ENCODE measurements at places on chromosomes 2 and 18.

DNA sequence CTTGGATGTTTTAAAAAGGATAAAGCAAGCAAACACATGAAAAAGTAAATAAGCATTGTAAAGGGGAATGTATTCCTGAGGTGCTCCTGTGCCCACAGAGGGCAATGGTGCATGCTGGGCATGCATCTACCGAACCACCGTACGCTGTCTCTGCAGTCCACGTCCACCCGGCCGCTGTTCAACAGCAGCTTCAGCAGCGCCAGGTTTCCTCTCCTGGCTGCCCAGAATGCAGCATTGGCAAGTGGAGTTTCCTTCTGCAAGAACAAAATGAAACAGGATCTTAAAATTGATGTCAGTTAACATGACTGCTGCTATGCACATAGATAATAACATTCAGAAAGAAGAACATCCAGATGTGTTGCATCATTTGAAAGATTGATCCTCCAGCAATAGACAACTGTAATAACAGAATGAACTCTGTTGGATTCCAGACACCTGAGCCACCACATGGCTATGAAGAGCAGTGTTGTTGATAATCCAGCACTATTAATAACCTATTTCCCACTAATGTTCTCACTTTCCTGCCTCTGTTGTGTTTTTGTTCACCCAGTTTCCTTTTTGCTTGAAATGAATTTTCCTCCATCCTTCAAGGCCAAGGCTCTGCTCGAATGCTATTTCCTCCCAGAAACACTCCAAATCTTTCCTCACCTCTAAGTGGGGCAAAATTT is 13.6 kb downstream of the ANKRD29 start:
- DNase-seq, result no peak

GRCh38 chr18:40576507-40577115 is 1378.4 kb upstream of the PIK3C3 start:
- DNase-seq, result no peak

GRCh38 chr2:188292348-188293239 is 920 bp downstream of the GULP1 start:
- DNase-seq, result no peak

DNA sequence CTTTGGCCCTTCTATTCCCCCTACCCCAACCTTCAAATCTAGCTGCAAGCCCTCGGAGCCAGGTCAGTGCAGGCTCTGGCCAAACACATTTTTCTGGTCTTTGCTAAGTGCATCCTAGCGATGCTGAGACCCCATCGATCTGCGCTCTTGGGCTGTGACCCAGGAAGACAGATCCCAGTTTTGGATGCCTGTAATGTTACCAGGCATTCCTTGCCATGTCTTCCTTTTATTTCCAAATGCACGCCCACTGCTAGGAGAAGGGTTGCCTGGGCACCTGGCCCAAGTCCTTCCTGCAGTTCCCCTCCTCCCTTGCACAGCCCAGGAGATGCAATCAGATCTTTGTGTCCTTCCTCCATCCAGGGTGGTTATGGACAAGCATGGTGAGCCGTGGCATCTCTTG is 124.6 kb downstream of the TPGS2 start:
- no peak for DNase-seq

DNA sequence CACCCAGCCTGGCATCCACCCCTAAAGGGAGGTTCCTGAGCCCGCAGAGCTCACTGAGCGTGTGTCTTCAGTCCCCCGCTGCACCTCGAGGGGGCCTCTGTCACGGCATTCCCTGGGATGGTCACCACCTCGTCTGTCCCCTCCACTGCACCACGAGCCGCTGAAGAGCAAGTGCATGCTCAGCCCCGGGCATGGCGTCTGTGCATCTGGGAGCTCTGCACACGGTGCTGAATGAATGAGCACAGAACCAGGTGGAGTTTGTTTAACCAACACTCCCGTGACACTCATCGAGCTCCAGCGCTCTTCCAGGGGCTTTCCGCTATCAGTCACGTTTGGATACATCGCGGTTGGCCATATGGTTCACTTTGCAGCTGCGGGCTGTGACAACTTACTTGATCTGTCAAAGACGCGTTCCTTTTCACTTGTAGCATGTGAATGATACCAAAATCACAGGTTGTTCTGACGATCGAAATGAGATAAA is 9.2 kb downstream of the ALLC start:
- DNase-seq, result no peak

DNA sequence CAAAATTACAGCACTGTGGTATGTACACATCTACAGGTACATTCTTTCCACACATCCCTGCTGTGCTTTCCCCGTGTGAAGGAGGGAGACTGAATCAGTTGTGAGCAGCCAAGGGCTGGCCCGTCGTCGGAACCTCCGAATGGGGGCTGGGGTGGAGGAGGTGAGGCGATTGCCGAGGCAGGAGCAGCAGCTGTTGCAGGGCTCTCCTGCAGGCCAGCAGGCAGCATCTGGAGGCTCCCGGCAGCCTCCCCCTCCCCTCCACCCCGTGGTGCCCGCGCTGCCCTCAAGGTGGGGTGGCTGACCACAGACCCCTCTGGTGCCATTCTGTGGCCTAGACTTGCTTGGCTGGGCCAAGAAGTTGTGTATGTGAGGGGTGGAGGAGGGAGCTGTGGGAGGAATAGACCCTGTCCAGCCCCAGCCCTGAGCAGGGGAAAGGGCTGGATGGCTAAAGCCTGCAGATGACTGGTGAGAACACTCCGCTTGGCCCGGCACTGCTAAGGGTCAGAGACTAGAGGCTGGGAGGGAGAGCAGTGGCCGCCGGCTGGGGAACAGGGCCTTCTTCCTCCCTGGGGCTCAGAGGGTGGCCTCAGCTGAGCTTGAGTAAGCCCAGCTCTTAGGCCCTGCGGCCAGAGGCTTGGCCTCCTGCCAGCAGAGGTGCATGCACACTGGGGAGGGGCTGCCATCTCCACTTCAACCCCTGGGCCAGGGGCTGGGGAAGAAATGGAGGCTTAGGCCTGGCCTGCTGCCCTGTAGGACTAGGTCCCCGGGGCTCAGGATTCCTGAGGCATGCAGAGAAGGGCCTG is 7.6 kb downstream of the STAMBP start:
- no peak for DNase-seq

GRCh38 chr18:23484561-23485182 is 18.6 kb upstream of the RMC1 start:
- DNase-seq, result no peak

DNA sequence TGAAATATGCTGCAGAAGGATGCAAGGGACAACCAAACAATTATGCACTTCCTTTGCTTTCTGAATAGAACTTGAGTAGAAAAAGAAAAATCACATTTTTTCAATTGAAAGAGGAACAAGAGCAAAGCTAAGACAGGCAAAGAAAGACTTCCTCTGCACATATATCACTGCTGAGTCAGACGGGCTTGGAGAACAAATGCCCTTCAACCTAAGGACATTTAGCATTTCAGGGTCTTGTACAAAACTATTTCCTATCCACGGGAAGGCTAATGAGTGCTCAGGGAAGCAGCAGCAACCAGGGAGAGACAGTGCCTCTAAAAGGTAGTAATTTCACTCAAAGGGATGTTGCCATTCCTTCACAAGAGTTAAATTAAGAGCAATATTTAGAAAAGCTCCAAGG is 570.0 kb upstream of the GCFC2 start:
- no peak for DNase-seq

DNA sequence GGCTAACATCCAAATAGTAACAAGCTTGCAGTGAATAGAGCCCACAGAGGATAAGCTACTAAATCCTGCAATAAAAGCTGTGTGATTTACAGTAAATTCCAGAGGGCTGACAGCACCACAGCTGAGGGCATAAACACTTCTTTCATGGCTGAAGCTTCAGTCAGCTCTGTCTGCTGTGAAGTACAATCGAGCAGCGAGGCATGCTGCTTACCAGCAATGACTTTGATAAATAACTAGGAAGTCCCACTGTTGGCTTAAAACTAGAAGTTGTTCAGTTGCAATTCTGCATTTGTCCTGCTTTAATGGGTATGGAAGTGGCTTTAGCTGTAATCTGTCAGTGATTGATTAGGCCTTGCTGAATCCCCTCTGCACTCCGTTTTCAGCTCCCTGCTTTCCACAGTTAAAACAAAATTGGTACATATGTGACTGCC is 65.2 kb upstream of the FIGN start:
- no peak for DNase-seq

- DNase-seq, result no peak
Observed at GRCh38 chr2:6650311-6650710, 215.4 kb downstream of the CMPK2 start.

- no peak for DNase-seq
Observed at GRCh38 chr2:216792222-216793021, 67.4 kb downstream of the TNP1 start.

DNA sequence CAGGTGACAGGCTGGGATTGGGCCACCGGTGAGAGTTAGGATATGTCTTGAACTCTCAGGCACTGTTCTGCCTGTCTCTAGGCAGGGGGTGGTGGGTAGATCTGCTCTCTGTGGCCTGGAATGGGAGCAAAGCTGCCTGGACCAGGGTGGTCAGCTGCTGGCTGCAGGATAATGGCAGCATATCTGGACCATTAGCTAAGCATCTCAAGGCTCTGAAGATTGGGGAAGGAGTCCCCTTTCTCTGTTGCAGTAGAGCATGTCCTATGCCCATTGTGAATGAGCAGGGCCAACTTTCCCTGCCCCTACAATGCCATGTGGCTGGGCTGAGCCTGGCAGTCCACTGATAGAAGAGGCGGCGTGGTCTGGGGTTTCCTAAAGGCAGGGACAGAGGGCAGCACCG is 34.6 kb downstream of the LOXHD1 start:
- DNase-seq, result no peak

DNA sequence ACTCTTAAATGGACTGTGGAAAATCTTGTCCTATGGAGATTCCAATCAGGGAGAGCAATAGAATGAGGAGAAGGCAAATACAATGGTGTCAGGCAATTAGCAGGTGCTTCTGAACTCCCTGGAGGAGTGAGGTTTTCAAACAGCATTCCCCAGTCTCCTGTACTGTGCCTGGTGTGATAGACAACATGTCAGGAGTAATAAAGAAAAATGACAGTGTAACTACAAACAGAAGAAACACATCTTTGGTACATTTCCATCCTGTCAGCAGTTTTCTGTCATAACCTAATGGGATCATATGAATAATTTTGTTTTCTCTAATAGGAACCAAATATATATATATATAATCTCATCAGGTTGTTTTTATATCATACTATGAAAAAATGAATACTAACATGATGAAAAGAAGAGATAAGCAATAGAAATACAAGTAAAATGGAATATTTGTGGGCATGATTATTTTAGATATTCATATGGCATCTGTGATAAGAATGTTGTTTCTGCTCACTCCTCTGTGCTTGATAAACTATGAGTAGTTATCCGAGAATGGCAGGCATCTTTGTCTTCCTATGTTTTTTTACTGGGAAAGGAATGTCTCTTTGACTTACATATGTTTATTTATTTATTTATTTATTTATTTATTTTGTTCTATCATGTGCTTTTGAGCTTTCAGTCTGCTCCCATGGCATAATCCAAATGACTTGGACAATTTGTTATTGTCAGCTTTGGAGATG is 441.7 kb downstream of the TXNL1 start:
- DNase-seq, result no peak

- no peak for DNase-seq
Observed at GRCh38 chr2:122583159-122583917, 827.9 kb downstream of the TSN start.

DNA sequence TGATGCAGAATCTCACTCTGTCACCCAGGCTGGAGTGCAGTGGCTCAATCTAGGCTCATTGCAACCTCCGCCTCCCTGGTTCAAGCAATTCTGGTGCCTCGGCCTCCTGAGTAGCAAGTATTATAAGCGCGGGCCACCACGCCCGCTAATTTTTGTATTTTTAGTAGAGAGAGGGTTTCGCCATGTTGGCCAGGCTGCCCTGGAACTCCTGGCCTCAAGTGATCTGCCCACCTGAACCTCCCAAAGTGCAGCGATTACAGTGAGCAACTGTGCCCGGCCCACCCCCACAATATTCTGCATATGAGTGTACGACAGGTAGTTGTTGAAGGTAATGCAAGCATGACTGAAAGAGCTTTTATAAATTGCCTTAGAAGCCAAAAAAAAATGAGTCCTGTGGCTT is 1.2 kb downstream of the WDR75 start:
- DNase-seq, result no peak

GRCh38 chr2:9946076-9946475 is 5.4 kb upstream of the GRHL1 start:
- no peak for DNase-seq

GRCh38 chr2:146927080-146927711 is 917.6 kb upstream of the ACVR2A start:
- no peak for DNase-seq

GRCh38 chr2:170202437-170202836 is 24.5 kb downstream of the MYO3B start:
- no peak for DNase-seq

GRCh38 chr2:44731505-44731904 is 210.0 kb upstream of the SIX3 start:
- DNase-seq, result no peak

GRCh38 chr2:47336259-47337238 is 66.4 kb upstream of the MSH2 start:
- no peak for DNase-seq

DNA sequence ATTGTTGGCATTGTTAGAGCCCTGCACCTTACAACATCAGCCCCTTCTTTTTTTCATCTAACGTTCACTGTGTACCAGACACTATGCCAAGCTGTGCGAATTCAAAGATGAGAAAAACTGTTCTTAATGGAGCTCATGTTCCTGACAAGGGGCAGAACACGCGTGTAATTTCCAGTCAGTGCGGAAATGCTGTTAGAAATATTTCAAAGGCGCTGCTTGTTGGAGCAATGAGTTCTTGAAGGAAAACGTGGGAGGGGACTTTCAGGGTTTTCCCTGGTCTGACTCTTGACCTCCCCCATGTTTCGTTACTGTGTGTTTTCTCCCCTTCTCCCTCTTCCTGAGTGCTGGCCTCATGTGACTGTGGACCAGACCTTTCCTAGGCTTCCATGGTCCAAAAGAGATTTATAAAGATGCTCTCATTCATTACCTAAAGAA is 1.5 kb downstream of the MTHFD2 start:
- no peak for DNase-seq

DNA sequence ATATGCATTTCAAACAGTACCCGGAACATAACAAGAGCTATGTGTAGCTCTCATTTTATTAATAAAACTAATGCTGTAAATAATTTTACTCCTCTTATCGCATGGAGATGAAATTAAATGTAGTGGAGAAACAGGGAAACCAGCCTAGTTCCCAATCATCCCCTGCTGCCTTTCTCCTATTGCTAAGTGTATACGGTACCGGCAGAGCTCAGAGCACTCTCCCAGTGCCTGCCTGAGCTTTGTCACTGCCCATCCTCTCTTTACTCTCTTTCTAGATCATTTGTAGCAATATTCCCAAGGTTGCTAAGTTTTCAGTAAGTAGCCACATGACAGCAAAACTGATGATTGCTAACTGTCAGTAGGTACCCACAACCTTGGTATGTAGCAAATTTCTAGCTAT is 85.5 kb upstream of the ZSWIM2 start:
- no peak for DNase-seq

DNA sequence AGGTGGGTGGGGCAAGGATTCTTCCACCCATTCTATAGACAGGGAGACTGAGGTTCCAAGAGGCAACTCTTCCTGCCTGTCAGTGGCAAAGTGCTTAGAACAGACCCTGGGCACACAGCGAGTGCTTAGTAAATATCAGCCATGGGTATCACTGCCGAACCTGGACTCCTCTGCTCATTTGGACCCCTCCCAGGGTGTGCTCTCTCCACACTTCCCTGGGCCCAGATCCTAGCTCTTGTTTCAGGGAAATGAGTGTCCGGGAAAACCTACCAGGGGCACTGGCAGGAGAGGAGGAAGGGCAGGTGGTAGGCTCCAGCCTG is 136.3 kb downstream of the CYP26B1 start:
- DNase-seq, result no peak

GRCh38 chr2:223721746-223722145 is 115.6 kb downstream of the AP1S3 start:
- no peak for DNase-seq

- no peak for DNase-seq
Observed at GRCh38 chr2:140451324-140451723, 1671.1 kb upstream of the NXPH2 start.

Measured in stimulated activated CD8-positive, alpha-beta memory T cell treated with anti-CD3 and anti-CD28 coated beads, Interleukin-7, amount 100 ng/mL, for 1 hour (primary cell).